AG04449 (cell line): ENCODE measurements at places on chromosomes 6 and 20.

- DNase-seq: no peak
Measured at GRCh38 chr20:17061715-17062114, 165.1 kb upstream of the PCSK2 start.

DNA sequence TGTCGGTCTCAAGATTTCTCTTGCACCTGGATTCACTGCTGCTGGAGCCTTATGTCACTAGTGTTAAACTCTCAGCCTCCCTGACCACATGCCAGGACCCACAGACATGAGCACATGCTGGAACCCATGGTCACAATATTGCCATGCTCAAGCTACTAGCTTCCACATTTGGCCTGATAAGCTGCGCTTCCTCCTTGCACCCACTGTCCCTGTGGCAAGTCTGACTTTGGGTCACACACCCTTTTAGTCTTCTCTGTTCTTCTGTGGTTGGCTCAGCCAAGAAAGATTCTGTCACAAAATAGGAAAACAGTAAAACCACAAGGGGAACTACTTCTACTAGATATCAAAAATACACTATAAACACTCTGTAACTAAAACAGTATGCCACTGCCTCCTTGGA, 68.9 kb upstream of the HDAC2 start:
- no peak for DNase-seq

DNA sequence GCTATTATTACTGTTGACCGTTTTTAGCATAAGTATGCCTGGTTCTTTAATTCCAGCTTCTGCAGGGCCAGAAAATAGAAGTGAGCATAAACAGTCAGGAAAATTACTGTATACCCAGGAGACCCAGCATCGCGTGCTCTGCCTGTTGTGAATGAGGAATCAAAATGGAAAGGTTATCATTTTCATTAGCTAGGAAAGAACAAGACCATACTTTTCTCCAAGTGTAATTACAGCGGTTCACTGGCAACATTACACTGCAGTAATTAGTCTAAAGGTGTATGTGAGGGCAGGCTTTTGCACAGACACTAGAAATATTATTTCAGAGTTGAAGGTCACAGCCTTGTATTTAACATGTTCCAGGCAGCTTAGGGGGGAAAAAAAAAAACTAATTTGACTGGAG, 403.8 kb upstream of the SOX4 start:
- no peak for DNase-seq

GRCh38 chr6:137415127-137415833, 78.9 kb downstream of the OLIG3 start:
- no peak for DNase-seq

- DNase-seq: no peak
Measured at GRCh38 chr6:159125951-159126352, 43.2 kb upstream of the FNDC1 start.

DNA sequence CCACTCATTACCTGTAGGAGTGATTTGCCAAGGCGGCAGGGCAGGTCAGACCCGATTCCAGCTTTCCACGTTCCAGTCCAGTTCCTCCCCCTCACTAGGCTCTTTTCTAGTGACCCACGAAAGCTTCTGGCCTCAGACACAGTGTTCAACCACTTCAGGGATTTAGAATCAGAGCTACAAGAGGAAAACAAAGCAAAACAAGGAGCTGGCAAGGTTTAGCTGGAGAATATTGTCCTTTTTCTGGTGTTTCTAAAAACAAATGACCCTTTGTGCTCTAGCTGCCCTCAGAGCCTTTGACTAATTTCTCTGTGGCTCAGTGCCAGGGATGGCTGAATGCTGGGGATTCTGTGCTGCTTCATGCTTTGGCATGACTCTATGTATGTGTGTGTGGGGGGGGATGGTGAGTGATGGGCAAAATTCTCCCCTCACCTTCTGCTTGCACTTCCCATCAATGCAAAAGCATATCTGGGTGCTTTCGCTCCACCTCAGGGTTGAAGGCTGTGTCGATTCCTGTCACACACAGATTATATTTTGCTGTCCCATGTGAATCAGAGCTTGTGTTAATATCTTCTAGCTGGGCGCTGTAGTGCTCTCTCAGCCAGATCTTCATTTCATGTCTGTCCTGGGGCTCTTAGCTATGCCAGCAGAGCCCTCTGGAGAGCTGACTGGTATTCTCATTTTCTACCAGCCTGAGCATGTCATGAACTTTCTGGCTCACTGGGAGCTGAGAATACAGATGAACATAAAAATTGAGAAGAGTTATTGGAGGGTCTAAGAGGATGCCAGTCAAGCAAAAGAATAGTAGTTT, 19.3 kb upstream of the NEDD9 start:
- DNase-seq: no peak

DNA sequence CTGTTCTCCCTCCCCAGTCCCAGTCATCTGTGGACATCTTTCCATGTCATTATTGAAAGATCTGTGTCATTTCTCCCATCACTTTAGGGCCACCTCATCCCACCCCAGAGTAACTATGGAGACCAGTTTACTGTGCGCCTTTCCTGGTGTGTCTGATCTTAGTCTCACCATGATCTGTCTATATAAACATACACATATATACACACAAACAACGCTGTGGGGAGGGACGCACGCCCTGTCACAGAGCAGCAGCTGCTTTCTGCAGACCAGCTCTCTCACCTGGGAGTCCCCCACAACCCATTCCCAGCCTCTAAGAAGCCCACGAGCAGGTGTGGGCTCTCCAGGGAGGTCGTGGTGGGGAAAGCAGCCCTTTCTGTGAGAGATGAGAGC, 68.1 kb upstream of the TOX2 start:
- no peak for DNase-seq

- no peak for DNase-seq
Measured at GRCh38 chr20:711576-711975, 36.0 kb upstream of the SCRT2 start.

DNA sequence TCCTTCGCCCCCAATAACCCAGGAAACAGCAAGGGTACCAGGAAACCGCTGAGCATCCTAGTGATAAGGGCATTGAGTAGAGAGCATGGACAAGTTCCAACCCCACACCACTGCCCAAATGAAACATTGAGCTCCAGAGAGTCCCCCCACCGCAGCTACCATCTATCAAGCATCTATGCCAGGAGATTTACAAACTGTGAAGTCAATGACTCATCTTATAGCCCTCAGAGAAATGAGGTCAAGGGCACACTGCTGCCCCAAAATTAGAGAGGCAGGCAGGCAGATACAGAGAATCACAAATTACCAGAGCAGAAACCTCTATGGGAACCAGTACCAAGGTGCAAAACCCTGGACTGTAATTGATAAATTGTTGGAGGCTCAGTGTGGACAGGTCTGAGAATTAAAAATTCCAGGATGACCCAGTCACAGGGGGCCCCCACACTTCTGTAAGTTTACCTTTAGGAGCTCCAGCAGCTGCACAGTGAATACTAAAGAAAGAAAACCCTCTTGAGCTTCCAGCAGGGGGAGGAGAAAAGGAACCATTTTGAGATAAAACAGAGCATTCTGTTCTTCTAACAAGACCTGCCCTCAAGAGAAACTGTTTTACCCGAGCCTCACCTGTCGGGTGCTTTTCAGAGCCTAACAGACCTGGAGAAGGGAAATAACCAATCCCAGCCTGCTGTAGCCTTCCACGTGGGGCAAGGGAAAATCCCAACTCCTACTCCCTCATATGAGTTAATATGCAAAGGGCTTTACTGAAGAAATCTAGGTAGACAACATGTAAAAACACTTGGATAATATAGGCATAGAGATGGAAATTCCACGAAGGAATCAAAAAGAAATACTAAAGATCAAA, 118.0 kb upstream of the ARID1B start:
- no peak for DNase-seq

GRCh38 chr6:162684961-162685360, 42.6 kb downstream of the PRKN start:
- DNase-seq: no peak

DNA sequence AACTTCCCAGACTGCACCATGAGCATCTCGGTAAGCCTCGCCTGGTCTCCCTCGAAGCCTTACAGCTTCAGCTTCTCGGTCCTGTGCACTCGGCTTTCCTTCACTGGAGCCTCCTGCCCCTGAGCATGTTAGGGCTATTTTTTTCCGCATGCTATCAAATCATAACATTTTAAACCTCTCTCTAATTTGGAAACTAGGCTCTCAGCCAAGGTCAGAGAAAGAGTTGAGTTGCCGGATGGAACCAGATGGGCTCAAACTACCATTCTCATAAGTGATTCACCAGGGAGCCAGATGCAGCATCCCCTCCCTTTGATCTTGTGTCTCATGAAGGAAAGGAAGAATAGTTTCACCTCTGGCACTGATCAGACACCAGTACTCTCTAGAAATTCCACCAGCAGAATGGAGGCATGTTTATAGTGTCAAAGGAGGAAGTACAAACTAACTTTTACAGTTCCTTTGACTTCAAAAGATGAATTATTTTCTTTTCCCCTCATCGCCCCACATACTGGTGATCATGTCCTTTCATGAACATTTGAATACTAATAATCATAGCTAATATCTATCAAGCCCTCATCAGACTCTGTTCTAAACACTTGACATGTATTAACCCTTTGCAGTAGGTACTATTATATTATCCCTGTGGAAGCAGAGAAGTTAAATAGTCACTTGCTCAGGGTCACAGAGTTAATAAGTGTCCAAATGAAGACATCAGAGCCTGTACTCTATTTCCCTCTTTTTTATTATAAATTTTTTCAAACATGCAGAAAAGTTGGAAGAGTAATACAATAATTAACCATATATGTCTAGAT, 46.7 kb downstream of the MAP1LC3A start:
- DNase-seq: no peak

DNA sequence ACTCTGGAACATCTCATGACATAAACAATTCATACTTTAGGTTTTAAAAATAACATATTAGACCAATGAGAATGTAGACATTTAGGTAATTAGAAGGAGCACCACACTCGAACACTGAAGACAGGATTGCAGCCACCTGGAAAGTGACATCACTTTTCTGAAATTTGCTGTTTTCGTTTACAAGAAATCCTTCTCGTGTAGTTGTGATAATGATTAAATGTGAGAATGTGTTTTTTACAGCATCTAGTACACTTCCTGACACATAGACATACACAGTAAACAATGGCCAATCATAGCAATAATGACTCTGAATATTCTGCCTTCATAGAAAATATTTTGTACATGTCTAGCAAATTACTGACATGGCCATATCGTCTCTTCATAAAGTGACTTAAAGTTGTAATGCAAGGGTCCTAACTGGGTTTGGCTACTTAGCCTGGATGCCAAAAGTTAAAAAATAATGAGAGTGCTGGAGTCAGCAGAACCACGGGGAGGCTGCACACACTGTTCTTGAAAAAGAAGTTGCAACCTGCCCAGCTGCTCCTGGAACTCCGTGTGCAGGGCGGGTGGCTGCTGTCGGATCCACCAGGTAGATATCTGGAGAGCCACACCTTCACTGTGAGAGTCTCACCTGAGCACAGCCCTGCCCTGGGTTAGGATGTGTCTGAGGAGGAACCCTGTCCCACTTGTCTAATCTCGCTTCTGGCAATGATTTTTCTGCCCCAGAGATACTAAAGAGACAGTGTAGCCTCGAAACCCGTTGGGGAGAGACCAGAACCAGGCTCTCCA, 212.9 kb downstream of the QKI start:
- no peak for DNase-seq

- no peak for DNase-seq
Measured at GRCh38 chr6:34154668-34155447, 9.0 kb upstream of the GRM4 start.

- DNase-seq: no peak
Measured at GRCh38 chr6:23175391-23175790, 606.0 kb downstream of the HDGFL1 start.

DNA sequence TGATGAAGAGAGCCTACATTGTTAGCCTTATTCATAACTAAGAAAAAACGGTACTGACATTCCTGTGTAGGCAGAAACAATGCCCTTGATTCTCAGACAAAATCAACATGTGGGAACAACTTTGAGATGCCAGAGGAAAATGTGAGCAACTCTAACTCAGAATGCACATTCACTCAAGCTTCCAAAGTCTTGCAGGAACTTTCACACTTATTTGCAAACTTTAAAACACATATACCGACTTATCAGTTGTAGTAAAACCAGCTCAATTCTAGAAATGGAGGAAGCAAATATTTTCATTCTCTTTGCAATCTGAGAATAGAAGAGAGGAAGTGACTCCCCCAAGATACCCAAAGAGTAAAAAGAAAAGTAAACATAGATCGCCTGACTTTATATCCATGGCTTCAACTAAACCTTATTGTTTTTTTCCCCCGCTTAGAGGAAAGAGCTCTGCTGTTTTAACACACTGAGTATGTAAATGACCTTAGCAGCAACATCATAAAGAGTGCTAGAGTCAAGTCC, 117.6 kb downstream of the EPB41L2 start:
- no peak for DNase-seq

- no peak for DNase-seq
Measured at GRCh38 chr6:28657769-28658465, 132.2 kb downstream of the GPX5 start.

DNA sequence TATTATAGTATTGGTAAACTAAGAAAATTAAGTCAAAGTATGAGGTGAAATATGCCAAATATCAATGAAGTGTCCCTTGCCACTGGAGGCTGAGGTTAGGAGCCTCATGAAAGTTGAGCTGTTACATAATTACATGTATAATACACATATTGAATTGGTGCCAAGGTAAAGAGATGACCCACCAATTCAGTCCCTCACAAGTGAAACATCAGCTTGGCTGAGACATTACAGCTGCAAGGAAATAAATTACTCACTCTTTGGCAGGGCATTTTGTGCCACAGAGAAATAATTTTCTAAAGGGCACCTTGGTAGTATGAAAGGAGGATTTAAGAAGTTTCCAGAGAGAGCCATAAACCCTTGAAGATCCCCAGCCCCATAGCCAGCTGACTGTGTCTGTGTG, 127.4 kb downstream of the ADGRG6 start:
- no peak for DNase-seq

DNA sequence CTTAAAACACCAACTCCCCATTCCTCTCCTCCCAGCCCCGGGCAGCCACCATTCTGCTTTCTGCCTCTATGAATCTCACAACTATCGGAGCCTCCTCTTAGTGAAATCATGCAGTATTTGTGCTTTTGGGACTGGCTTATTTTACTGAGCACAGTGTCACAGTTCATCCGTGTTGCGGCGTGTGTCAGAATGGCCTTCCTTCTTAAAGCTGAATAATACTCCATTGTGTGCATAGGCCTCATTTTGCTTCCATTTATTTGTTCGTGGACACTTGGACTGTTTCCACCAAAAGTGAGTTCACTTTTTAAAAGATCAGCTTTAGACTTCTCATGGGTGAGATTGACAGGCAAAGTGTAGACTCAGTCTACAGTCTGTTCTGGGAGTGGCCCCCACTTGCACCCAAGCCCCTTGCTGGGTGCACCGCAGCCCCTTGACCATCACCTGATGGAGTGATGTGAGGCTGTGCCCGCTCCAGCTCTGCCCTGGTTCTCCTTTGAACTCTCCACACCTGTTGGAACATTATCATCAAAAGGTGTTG, 12.6 kb downstream of the DUSP22 start:
- no peak for DNase-seq

GRCh38 chr6:105835373-105835772, 250.8 kb upstream of the PRDM1 start:
- no peak for DNase-seq

- DNase-seq: no peak
Measured at GRCh38 chr6:41022294-41022693, 16.7 kb downstream of the UNC5CL start.

- no peak for DNase-seq
Measured at GRCh38 chr6:84449220-84449619, 221.8 kb upstream of the CEP162 start.

- DNase-seq: no peak
Measured at GRCh38 chr20:38878866-38879265, 47.4 kb upstream of the FAM83D start.

- DNase-seq: no peak
Measured at GRCh38 chr20:49701241-49701790, 12.4 kb downstream of the B4GALT5 start.

- DNase-seq: no peak
Measured at GRCh38 chr6:42025066-42025844, 25.1 kb upstream of the TAF8 start.

GRCh38 chr6:32554116-32554965, 24.3 kb upstream of the HLA-DRB5 start:
- no peak for DNase-seq
